CMK (cell line): ENCODE measurements at places on chromosomes 1 and 21.

DNA sequence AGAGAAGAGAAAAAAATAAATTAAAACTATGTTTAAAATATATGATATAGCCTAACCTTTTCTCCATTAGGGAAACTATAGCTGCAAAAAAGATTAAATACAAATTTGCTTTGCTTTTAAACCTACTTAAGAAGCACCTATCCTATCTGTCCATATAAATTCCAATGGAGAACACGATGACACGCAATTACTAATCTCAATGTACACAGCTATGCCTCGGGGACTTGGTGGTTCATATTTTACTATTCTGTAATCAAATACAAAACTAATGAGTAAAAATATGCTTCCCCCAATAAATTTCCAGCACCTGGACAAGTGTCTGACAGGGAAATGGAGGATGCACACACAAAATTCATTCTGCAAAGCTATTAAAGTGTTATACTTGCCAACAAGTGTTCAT, 386.4 kb downstream of the LMO4 start:
- no peak for DNase-seq

DNA sequence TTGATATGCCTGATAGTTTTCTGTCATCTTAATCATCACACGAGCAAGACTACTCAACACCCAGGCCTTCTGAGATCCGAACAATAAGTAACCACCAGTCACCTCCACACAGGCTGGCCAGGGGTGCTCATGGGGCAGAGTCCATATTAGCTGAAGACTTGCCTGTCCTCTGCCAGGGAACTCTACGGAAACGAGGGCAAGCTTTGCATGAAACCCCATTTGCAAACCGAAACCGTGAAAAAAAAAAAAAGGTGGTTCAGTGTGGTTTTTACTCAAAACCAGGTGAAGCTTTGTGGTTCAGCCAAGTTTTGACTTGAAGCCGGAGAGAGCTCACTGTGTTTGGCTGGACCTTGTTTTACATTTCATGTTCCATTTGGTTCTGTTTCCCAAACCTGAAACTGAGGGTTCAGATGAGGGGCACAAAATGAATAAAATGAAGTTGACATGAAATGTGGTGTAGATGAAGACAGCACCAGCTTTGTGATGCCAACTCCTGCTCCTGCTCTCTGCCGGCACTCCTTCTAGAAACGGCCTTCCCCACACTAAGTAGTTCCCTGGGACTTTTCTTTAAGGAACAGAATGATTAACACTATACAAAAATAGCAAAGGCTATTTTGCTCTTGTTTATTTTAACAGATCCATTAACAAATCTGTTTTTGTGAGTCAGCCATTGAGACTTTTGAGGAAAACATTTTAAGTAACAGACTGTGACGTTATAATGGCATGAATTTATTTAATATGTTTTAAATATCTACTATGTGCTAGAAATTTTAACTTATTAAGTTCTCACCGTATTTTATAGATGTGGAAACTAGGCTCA, 74.7 kb downstream of the RUNX1 start:
- no peak for DNase-seq

GRCh38 chr21:15122241-15122640, 57.4 kb upstream of the NRIP1 start:
- no peak for DNase-seq

GRCh38 chr1:152899027-152899426, 9.3 kb upstream of the IVL start:
- no peak for DNase-seq

GRCh38 chr1:45585110-45585426, 1.2 kb downstream of the NASP start:
- no peak for DNase-seq
